ENCODE measurements at places on chromosomes 7 and 10.
A peak's percentile ranks its signal among the peaks of the same experiment; 100 is the strongest.

DNA sequence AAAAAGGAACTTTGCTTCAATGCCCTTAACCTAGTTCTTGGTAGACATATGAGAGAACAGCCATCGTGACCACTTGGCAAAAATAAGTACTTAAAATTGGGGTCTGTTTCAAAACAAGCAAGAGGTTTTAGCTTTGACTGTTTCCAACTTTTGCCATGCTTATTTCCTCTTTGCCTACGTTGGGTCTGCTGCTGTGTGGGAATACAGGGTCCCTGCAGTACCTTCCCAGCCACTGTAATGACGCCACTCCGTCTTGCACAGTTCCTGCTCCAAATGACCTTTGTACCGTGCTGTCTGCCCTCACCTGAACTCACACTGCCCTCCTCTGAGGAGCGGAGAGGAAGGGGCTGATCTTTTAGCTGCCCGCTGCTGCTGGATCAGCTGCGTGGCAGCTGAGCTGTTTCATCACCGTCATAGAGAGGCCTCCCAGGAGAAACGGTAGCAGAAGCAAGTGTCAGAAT is 133.1 kb downstream of the MAPK8 start:
- no peaks in the 10 kb centered on the region for H3K36me3 ChIP-seq
- H3K4me3 ChIP-seq = no peak overlapping the region
- no peaks in the 10 kb centered on the region for H3K4me1 ChIP-seq
- no peak overlapping the region for H3K27ac ChIP-seq

DNA sequence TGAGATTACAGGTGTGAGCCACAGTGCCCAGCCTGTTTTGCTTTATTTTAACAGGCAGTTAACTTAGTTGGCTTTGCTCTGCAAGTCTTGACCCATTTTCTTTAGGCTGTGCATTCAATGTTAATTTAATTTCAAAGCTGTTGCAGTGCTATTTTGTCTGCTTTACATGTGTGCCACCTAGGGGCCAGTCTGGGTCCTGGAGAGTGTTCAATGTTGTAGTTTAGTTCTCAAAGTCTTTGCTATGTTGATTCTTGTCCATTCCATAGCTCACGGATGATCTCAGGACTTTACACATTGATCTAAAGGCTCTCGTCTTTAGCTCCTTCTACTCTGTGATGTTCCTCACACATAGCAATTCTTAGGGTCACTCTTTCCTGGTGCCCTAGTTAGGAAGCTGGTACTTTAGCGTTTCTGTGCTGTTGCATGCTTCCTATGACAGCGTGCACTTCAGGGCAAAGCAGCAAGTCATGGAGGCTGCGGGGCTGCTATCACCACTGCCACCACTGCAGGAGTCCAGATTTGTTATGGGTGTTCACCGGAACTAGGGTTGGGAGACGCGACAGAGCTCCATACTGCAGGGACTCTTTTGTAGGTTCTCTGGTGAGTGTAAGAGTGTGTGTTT is 16.4 kb upstream of the ABCA13 start:
- no peak overlapping the region for H3K4me3 ChIP-seq
- peaks cover 3% of the 10 kb centered on the region for H3K4me1 ChIP-seq
- DNase-seq = peak; percentile 67
- peaks cover 38% of the 10 kb centered on the region for H3K27me3 ChIP-seq

- H3K27me3 ChIP-seq = no peaks in the 10 kb centered on the region
- no peak for DNase-seq
- no peak overlapping the region for H3K4me3 ChIP-seq
- H3K27ac ChIP-seq = no peak overlapping the region
Observed at GRCh38 chr10:116403740-116404250, 23.9 kb upstream of the PNLIPRP3 start.

DNA sequence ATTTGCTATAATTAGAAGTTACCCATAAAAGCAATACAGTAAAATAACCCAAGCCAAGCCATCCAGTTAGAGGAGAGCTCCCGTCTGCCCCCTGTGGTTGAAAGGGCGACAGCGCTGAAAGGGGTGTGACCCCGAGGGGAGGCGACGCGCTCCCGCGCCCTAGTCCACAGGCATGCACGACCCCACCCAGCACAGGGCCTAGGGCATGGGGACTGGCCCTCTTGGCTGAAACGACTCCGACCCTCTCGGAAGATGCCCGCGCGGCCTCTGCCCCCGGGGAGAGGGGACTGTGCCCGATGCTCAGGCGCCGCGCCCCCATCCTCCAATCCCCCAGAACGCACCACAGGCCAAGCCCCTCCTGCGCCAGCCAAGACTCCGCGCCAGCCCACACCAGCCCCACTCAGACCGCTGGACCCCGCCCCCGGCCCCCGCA is 64.0 kb downstream of the CSGALNACT2 start:
- H3K4me1 ChIP-seq = peaks cover 8% of the 10 kb centered on the region
- no peaks in the 10 kb centered on the region for H3K27me3 ChIP-seq
- peak; percentile 77 for DNase-seq
- no peaks in the 10 kb centered on the region for H3K36me3 ChIP-seq
- H3K27ac ChIP-seq = no peak overlapping the region

DNA sequence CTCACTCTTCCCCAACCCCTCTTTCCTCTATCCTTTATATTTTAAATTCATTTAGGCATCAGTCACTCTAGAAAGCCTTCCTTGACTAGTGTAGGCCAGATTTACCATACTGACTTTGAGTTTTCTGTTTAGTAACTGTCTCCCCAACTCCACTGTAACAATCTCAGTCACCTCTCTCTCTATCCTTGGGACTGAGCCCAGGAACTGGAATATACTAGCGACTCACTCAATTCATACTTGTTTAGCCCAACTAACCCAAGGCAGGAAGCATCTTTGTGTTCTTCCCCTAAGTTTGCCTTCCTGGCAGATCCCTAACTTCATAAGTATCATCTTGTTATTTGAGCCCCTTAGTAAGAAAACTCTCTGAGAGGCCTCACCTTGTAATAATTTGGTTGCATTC is 19.1 kb downstream of the PLCE1 start:
- DNase-seq = no peak
- H3K27ac ChIP-seq = no peak overlapping the region
- no peaks in the 10 kb centered on the region for H3K27me3 ChIP-seq
- no peak overlapping the region for H3K4me3 ChIP-seq
- H3K4me1 ChIP-seq = no peaks in the 10 kb centered on the region
- no peaks in the 10 kb centered on the region for H3K36me3 ChIP-seq

DNA sequence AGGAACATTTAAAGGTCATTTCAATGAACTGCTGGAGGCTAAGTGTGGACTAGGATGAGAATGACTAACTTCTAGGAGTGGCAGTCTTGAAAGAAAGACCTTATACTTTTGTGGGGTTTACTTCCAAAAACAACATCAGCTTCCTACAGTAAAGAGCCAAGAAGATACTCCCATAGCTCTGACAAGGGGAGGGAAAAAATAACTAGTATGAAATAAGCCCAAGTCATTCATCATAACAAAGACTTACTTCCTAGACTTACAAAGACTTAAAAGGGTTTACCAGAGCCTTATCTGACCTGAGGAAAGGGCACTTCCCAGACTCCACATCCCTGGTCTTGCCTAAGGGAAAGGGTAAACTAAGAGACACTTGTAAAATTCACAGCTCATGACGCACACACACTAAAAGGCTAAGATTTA is 31.7 kb downstream of the ARHGAP12 start:
- no peak for DNase-seq
- H3K4me3 ChIP-seq = no peak overlapping the region
- peaks cover 20% of the 10 kb centered on the region for H3K36me3 ChIP-seq

GRCh38 chr7:24741679-24742505 is 15.4 kb downstream of the GSDME start:
- no peak overlapping the region for H3K27ac ChIP-seq
- no peaks in the 10 kb centered on the region for H3K4me1 ChIP-seq
- no peak overlapping the region for H3K4me3 ChIP-seq
- H3K27me3 ChIP-seq = peaks cover 63% of the 10 kb centered on the region
- peak; percentile 26 for DNase-seq
- H3K36me3 ChIP-seq = no peaks in the 10 kb centered on the region

- H3K4me1 ChIP-seq = no peaks in the 10 kb centered on the region
- no peaks in the 10 kb centered on the region for H3K36me3 ChIP-seq
- no peak for DNase-seq
- H3K27me3 ChIP-seq = peaks cover 8% of the 10 kb centered on the region
Observed at GRCh38 chr7:111743244-111743847, 181.1 kb upstream of the IMMP2L start.

GRCh38 chr10:102682981-102683380 is 31.2 kb downstream of the ARL3 start:
- peaks cover 28% of the 10 kb centered on the region for H3K36me3 ChIP-seq
- no peak overlapping the region for H3K4me3 ChIP-seq
- H3K4me1 ChIP-seq = peaks cover 15% of the 10 kb centered on the region
- H3K27ac ChIP-seq = no peak overlapping the region
- no peak for DNase-seq

- H3K4me1 ChIP-seq = no peaks in the 10 kb centered on the region
- H3K27me3 ChIP-seq = peaks cover 7% of the 10 kb centered on the region
- H3K4me3 ChIP-seq = no peak overlapping the region
- DNase-seq = no peak
- no peaks in the 10 kb centered on the region for H3K36me3 ChIP-seq
Observed at GRCh38 chr10:62506371-62506770, 132.2 kb downstream of the ZNF365 start.

- H3K4me3 ChIP-seq = peak overlapping the region; percentile 55
- no peaks in the 10 kb centered on the region for H3K27me3 ChIP-seq
- peak overlapping the region; percentile 96 for H3K27ac ChIP-seq
- peak; percentile 95 for DNase-seq
- peaks cover 91% of the 10 kb centered on the region for H3K4me1 ChIP-seq
Observed at GRCh38 chr7:38232502-38233366, 40.7 kb downstream of the TARP start.

DNA sequence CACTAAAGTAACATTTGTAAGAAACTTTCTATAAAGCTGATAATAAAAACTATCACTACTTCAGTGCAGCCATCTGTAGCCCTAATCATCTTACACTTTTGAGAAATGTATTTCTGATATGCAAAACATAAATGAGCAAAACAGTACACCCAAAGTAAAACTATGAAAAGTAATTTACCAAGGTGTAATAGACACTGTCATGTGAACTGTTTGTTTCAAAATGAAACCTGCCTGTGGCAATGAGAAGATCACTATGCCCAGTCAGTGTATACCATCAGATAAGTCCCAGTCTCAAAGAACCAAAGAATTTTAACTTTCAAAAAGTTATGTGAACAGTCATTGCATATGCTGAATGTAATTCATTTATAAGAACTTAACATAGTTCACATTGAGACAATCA is 398.1 kb downstream of the CDC14C start:
- no peaks in the 10 kb centered on the region for H3K27me3 ChIP-seq
- H3K4me1 ChIP-seq = no peaks in the 10 kb centered on the region
- no peak overlapping the region for H3K27ac ChIP-seq
- H3K4me3 ChIP-seq = no peak overlapping the region
- DNase-seq = no peak

- H3K27me3 ChIP-seq = peaks cover 14% of the 10 kb centered on the region
- no peak overlapping the region for H3K27ac ChIP-seq
- no peak overlapping the region for H3K4me3 ChIP-seq
- H3K36me3 ChIP-seq = no peaks in the 10 kb centered on the region
Observed at GRCh38 chr7:155840262-155840885, 28.1 kb upstream of the SHH start.

DNA sequence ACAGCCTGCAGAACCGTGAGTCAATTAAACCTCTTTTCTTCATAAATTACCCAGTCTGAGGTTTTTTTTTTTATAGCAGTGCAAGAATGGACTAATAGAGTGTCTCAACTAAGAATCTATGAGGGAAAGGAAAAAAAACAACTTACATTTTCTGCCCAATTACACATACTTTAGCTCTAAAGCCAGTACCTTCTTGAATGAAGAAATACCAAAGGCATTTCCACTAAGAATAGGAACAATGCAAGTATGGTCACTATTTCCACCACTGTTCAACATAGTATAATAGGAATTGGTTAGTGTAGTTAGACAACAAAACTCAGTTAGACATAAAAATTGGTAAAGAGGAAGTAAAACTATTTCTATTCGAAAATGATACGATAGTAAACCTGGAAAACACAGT is 37.6 kb downstream of the MICU1 start:
- no peaks in the 10 kb centered on the region for H3K27me3 ChIP-seq
- no peak overlapping the region for H3K27ac ChIP-seq
- peaks cover 13% of the 10 kb centered on the region for H3K4me1 ChIP-seq
- no peak for DNase-seq
- H3K4me3 ChIP-seq = no peak overlapping the region
- peaks cover 13% of the 10 kb centered on the region for H3K36me3 ChIP-seq

DNA sequence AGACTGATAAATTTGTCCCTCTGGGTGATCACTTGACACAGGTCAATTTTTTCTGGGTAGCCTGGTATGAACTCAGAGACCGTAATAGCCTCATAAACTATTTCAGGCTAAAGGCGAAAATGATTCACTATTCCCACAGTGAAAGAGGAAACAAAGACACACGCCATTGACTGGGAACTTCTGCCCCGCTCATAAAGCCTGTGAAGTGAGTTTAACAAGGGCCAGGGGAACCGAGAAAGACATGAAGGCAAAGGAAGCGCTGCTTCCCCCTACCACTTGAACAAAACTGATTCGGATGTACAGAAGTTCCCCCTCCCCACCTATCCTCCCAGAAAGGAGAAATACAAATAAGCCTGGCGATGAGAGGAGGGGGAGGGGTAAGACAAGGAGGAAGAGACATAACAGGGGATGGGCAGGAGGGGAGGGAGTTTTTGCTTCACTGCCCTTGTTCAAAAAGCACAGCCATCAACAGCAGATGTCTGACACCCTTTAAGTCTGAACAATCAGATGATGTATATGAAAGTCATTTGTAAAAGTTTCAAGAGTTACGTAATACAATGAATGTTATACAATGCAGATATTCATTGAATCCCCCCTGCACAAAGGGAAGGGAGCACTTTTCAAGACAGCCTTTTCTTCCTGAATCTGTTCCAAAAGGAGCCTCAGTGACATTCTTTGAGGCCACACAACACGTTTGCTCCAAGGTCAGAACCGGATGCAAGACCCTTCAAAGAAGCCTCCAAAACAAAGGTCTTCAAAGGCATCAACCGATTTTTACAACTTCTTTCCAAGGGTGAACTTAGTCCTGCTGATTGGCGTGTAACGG is 734 bp downstream of the ABCB4 start:
- H3K4me1 ChIP-seq = peaks cover 9% of the 10 kb centered on the region
- H3K27ac ChIP-seq = no peak overlapping the region
- H3K4me3 ChIP-seq = no peak overlapping the region
- no peak for DNase-seq

DNA sequence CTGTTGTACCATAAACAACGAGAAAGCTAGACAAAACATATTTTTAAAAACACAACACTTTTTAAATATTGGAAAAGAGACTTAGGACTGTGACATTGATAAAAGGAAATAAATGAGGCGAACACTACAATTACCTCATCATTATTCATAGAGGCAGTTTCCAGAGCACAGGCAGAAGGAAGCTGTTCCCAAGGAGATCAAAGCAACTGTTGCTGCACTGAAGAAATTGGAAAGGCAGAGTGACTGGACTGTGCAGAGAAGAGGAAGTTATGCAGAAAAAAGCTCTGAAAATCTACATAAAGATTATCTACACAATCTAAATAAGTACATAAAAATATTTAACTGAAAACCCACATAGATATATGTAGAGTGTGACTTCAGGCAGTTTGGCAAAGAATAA is 32.8 kb downstream of the MYO3A start:
- H3K36me3 ChIP-seq = no peaks in the 10 kb centered on the region
- DNase-seq = no peak
- H3K27ac ChIP-seq = no peak overlapping the region
- H3K4me1 ChIP-seq = no peaks in the 10 kb centered on the region
- H3K27me3 ChIP-seq = peaks cover 3% of the 10 kb centered on the region

- DNase-seq = no peak
- no peaks in the 10 kb centered on the region for H3K4me1 ChIP-seq
- no peak overlapping the region for H3K4me3 ChIP-seq
- no peaks in the 10 kb centered on the region for H3K36me3 ChIP-seq
- no peaks in the 10 kb centered on the region for H3K27me3 ChIP-seq
Observed at GRCh38 chr7:123797673-123798531, 47.1 kb upstream of the HYAL4 start.

GRCh38 chr10:29276251-29276850 is 12.5 kb upstream of the LYZL1 start:
- no peaks in the 10 kb centered on the region for H3K36me3 ChIP-seq
- no peak overlapping the region for H3K27ac ChIP-seq
- no peak for DNase-seq
- no peaks in the 10 kb centered on the region for H3K27me3 ChIP-seq
